ENCODE measurements at places on chromosomes 11 and 22.

DNA sequence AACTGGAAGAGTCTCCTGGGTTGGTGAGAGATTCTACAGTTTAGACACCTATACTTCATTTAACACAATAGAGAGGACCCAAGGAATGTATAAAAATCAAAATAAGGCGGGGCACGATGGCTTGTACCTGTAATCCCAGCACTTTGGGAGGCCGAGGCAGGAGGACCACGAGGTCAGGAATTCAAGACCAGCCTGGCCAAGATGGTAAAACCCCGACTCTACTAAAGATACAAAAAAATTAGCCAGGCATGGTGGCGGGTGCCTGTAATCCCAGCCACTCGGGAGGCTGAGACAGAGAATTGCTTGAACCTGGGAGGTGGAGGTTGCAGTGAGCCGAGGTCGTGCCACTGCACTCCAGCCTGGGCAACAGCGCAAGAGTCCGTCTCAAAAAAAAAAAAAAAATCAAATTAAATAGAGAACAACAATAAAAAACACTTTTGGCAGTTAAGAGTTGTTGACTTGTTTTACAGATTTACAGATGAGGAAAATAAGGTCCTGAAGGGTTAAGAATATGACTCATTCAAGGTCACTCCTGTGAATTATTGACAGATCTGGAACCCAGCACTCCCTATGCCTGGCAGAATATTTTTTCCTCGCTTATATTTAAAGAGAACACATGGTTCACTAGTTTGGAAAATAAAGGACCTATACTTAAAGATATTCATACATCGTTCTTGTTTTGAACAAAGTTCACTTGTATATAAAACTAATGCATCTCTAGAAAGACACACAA is 5.2 kb downstream of the LGR4 start:
- DNase-seq: no peak

GRCh38 chr11:64204464-64204989 is 2.0 kb upstream of the FERMT3 start:
- no peak for DNase-seq

DNA sequence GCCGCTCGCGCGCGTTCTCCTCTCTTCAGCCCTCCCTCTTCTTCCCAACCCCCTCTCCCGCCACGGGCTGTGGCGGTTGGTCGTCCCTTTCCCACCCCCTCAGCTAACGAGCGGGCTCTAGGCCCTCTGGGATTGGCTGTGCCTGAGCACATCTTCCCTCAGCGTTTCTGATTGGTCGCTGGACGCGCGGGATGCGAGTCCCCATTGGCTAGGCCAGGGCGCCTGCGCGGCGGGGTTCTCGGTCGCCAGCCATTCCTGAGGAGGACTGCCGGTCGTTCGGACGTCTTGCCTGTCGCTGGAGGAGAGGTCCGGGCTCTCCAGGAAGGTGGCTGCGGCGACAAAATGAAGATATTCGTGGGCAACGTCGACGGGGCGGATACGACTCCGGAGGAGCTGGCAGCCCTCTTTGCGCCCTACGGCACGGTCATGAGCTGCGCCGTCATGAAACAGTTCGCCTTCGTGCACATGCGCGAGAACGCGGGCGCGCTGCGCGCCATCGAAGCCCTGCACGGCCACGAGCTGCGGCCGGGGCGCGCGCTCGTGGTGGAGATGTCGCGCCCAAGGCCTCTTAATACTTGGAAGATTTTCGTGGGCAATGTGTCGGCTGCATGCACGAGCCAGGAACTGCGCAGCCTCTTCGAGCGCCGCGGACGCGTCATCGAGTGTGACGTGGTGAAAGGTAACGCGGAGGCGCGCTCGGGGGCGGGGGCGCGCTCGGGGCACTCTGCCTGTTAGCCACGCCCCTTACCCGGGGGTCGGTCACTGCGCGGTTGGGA is at the start of gene RBM14:
Gene RBM14, plus strand, starts transcription at position 252 of the 776 bp plus-strand sequence. Its CDS starts 91 bp downstream, at position 343.
- DNase-seq: peak; percentile 96

DNA sequence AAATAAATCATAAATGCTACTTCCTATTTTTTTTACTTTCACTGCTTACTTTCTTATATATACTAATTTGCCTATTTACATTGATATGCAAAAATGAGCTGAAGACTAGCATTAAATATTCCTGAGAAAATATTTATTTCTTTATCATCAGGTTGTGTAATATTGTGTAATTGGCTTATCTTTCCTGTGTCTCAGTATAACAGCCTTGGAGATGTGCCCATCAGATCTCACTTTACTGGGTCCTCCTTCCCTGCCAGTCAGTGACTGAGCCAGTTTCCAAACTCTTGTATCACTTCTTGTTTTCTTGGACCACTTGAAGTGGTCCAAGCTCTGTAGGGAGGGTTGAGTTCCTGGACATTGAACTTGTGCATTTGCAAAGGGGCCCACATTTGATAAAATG is 900.0 kb downstream of the LUZP2 start:
- no peak for DNase-seq

- no peak for DNase-seq
Observed at GRCh38 chr11:8905528-8906165, 5.3 kb upstream of the AKIP1 start.

DNA sequence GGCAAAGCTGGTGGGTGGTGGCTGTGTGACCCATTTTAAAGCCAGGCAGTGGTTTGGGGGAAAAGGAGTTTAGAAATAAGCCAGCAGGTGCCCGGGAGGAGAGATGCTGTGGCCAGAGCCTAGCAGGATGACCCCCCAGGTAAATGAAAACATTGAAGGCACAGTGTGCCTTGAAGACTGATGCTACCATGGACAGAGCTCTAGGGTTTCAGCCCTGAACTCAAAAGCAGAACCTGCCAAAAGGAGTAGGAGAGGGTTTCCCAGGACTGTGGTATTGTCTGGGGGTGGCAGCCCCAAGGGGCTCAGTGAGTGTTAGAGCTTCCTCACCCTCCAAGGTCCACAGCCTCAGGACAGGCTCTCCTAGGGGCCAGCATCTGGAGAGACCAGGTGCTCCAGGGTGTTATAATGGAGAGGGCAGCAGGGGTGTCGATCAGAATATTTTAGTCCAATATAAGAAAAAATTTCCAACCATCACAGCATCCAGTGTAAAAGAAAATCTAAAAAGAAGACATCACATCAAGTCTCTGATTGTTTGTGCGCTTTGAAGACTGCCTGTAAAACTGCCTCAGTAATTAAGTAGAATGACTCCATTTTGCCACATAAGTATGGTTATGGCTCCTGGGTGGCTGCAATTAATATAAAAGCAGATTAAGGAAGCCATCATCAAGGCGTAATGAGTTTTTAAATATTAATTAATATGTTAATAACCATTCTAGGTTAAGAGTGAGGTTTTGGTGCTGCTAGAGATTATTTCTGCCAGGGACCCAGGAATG is 88.6 kb upstream of the LMO1 start:
- DNase-seq: no peak

DNA sequence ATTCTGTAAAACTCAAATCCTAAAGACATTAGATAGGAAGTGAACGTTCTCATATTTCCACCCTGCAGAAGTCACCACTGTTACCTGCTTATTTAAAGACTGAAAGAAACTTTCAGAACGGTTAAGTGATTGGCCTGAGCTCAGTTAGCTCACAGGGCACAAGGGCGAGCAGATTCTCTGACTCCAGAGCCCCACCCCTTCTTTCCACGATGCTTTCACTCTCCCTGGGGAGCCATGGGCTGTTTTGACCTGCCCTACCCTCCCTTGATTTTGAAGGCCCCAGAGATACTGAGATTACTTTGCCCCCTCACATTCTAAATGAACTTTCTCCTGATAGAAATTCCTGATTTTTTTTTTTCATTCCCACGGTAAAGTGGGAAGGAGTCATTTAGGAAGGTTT is 33.9 kb downstream of the ARHGAP1 start:
- no peak for DNase-seq

- no peak for DNase-seq
Observed at GRCh38 chr11:1733009-1733715, 17.2 kb downstream of the IFITM10 start.

GRCh38 chr11:86513746-86514373 is 139.2 kb downstream of the CCDC81 start:
- DNase-seq: no peak

- DNase-seq: no peak
Observed at GRCh38 chr22:35842954-35843353, 125.3 kb downstream of the APOL5 start.

DNA sequence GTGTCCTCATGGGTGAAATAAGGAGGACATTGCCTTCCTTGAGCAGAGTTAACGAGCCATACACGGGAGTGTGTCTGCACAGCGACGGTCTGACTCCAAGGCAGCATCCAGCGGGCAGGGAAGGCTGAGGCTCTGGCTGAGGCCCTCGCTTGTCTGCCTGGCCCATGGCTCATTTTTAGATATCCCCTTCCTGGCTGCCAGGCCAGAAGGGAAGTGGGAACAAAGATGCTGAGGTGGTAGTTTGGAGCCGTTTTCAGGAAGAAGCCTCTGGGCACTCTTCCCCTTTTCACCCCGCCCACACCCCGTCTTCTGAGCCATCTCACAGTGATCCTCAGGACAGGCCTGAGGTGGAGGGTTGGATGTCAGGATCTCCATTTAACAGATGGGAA is 3.0 kb upstream of the SLCO2B1 start:
- no peak for DNase-seq

GRCh38 chr22:44728761-44729324 is 23.5 kb upstream of the ARHGAP8 start:
- no peak for DNase-seq

- DNase-seq: no peak
Observed at GRCh38 chr11:111019871-111020670, 225.5 kb upstream of the POU2AF2 start.

- no peak for DNase-seq
Observed at GRCh38 chr11:40882301-40882700, 577.2 kb downstream of the LRRC4C start.

DNA sequence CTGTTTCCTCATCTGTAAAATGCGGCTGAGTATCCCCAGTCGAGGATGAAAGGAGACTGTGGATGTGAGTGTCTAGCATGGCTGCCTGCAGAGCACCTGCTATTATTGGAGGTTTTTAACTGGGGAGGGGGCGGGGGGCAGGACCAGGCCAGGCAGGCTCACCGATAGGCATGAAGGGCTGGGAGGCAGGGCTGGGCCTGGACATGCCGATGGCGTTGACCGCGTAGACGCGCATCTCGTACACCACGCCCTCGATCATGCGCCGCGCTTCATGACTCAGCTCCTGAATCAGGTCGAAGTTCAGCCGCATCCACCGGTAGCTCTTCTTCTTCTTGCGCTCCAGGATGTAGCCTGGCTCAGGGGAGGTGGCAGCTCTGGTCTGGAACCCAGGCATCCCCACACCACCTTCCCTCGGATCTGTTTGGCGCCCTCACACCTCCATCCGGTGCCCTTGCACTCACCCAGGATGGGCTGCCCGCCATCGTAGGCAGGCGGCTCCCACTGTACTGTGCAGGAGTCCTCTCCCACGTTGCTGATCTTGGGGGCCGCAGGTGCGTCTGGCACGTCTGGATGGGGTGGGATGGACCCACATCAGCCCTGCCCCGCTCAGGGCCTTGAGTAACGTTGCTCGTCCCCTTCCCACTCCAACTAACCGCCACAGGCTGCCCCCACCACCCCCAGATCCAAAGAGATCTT is 15.1 kb downstream of the MYBPC3 start:
- no peak for DNase-seq

DNA sequence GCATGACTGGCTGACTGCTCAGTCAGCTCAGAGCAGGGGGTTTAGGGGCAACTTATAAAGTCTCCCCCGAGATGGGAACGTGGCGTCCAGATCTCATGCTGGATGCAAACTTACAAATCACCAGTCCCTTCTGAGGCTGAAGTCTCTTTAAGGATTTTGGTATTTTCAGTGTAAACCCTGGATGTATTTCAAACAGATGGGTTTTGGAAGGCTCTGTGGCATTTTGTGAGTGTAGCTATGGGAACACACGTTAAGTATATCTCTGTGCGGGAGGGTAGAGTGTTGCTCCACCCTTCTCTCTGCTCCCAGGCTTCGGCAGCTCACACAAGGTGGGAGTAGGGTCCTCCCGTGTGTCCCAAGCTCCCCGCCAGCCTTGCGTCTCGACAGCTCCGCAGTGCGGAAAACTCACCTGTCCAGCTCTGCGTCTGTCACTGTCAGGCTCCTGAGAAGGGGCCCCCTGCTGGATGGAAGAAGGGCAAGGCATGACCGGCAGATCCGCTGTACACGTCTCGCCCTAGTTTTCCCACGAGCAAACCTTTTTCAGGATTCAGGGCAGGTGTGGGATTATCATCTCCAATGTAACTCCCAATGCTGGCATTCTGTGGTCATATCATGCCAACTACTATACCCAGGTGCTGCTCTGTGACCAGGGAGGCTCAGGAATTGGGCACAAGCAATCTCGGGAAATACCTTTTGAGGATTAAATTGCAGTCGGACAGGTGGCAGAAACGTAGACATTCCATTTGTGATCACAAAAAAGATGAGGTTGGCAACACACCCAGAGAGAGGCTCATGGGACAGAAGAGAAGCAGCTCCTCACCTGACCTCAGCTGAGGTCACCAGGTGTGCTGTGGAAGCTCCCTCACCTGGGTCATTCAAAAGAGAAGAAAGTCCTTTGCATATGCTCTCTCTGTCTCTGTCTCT is 313.9 kb upstream of the B3GAT1 start:
- no peak for DNase-seq

DNA sequence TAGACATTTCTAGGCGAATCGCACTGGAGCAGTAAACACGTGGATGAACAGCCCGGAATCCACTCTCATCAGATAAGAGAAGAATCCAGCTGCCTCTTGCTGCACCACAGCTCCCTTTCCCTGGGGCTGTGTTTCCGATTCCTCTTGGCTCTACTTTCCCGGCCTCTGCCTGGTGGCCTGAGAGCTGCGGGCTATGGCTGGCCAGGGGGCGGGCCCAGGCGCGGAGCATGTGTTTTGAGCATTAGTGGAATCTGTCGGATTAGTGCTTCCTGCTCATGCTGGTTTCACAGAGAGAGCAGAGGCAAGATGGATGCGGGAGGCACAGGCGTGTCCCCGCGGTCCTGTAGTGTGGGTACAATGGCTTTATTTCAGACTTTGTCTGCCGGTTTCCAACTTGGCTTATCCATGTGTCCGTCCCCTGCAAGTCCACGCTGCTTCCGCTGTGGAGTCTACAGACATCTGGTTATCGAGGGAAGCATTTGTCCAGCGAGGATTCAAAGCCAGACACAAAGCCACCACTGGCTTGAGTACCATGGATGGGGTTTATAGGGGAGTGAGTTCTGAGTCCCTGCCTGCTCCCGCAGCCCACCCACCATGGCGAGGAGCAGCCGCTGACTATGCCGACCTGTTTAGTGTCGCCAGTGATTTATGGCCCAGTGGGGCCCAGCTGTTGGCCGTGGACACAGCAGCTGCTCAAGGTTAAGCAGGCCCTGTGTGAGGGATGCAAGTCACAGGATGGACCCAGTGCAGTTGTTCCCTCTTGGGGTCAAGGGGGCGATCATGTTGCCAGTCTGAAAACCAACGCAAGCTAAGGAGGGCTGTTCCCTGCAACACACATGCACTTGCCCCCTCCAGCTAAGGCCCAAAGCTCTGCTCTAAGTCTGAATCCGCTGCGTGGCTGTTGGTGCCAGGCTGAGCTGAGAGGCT is 43.3 kb upstream of the EP300 start:
- no peak for DNase-seq

- no peak for DNase-seq
Observed at GRCh38 chr11:124753205-124753604, 1.1 kb upstream of the VSIG2 start.

GRCh38 chr11:21965221-21965620 is 227.7 kb upstream of the ANO5 start:
- no peak for DNase-seq

All from NCI-H2081 treated with DMSO at 0.1 percent for 48 hours (cell line).